Transverse colon (tissue), 4 donors: ENCODE measurements at places on chromosomes 1 and 21. TPM values are rescaled to one million over a fixed set of nuclear protein-coding genes. Genes with fewer than 3 reads are reported as not detected.

DNA sequence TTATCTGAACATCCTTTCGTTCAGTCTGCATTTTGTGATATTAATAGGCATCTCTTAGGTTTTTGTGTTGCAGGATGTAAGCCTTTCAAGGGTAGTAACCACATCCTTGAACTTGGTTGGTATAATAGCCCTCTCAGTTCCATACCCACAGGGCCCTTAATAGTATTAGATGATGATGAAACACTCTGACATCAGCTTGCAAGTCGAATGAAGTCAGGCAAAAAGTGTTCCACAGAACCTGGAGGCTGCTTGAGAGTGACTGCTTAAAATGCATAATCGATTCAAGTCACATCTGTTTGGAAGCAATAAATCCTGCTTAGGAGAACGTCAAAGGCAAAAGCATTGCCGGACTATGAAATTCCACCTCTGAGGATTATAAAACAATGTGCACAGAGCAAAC, 415.6 kb upstream of the KAZN start:
- no peak for DNase-seq

DNA sequence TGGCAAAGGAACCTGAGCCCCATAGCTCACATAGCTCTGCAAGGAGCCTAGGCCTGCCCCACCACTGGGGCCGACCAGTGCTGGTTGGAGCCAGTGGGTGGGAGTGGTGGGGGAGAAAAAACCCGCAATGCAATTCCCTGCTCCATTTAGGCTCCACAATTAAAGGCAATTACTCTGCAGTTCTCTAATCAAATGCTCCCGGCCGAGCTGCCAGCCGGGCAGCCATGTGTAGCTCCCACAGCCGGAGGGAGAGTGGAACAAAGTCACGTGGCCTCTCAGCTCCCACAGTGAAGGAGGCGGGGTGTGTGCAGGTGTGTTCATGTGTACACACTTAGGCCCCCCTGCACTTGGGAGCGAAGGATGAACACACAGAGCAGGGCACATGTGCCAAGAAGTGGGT, 81.6 kb downstream of the KIRREL1 start:
- DNase-seq = no peak

DNA sequence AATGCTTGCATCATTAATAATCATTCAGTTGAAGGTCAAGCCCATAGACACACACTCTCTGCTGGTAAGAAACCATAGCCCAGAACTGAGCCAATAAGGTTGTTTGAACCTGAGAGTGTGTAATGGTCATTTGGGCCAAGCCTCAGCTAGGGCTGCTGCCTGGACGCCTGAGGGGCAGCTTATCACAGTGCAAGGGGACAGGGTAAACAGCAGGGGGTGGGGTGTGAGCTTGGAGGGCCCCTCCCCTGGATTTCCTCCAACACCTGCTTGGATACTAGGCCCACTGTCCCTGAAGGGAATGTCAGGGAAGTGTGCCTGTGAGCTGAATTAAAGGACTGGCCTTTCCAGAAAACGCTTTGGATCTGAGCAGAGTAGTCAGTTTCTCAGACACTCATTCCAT, 24.6 kb upstream of the CNTN2 start:
- DNase-seq = no peak

- DNase-seq = no peak
Observed at GRCh38 chr1:31855038-31855845, 39.4 kb upstream of the SPOCD1 start.

GRCh38 chr1:1427106-1427819, 6.2 kb upstream of the ANKRD65 start:
- DNase-seq = no peak

Gene VASH2
- 1.1 TPM for total RNA-seq

Gene CHRM3
- total RNA-seq = 29.5 TPM

Gene ZFP69
- 64.7 TPM for total RNA-seq

Gene TGFB2
- 1.2 TPM for total RNA-seq

Gene VWA1
- 72.6 TPM for total RNA-seq

Gene KCNK2
- total RNA-seq = 0.32 TPM

Gene NUP210L
- total RNA-seq = not detected

Gene THBS3
- total RNA-seq = 32.2 TPM

Gene TFF3
- total RNA-seq = 164 TPM

Gene SAMSN1
- 3.3 TPM for total RNA-seq
